ENCODE measurements at places on chromosomes 12 and 14.

DNA sequence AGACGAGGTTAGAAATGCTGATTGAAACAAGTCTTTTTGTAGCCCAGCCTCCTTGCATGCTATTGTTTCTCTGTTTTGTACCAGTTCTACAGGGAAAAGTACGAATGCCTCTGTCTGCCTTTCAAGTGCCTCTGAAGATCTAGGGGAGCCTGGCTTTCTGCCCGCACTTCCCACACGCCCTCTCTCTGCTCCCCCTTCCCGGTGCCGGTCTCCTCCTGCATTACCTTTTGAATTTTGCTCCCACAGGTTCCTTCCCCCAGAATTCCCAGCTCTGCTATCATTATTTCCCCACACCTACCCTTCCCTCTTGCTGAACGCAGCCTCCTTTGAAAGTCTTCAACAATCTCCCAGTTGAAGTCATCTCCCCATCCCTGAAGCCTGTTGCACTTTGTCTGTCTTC is 689.7 kb downstream of the BCL11B start:
- no peak for DNase-seq

DNA sequence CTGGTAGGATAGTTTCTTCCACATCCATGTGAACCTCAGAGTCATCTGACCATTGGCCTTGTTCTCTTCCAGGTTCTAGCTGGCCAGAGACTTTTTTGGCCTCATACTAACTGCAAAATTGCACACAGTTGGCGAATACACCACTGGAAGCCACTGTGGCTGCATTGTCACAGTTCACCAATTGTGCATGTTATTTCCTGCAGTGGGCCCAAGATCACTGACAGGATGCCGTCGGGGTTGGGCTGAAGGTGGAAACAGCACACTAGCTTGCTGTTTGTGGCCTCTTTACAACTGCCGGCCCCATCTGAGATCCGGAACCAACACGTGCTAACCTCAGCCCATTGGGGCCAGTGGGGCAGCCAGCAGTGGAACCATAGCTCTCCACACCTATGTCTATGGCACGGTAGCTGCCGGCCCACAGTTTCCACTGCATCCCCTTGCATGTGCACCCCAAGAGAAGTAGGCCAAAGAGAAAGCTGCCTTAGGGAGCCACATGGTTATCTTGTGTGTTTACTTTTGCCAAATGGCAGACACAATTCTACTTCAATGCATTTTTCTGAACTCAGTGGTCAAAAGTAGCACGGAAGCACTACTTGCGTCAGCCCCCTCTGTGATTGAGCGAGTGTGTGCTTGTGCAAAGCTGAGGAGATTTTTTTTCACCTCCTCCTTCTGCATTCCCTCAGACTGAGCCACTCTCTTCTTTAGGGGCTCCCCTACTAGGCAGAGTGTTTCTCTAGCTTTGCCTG is 464.0 kb downstream of the RAD51B start:
- no peak for DNase-seq

GRCh38 chr12:73935817-73936216 is 601.8 kb upstream of the ATXN7L3B start:
- no peak for DNase-seq

DNA sequence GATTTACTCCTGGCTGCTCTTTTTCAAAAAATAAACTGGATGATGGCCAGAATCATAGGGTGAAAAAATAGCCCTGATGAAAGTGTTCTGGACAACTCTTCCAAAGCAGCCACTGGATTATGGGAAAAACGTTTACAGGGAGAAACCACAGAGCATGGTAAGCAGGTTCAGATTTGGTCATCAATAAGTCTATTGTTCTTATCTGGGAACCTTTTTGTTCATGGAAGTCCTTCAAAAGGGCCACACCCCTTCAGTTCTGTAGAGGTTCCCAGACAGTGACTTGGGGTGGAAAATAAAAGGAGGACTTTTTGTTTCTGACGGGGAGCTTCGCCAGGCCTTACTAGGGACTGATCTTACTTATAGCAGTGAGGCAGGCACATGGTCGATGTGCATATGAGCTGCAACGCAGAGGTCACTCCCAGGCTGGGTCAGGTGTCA is 117.4 kb upstream of the SLC38A2 start:
- DNase-seq = no peak

GRCh38 chr12:122111089-122111641 is 32.6 kb downstream of the MLXIP start:
- DNase-seq = no peak

- DNase-seq = peak; percentile 98
Measured at GRCh38 chr12:124914392-124915238, at the start of gene UBC. Gene UBC (minus strand): TSS chr12:124914650. CDS start chr12:124913771, 879 bp downstream.

DNA sequence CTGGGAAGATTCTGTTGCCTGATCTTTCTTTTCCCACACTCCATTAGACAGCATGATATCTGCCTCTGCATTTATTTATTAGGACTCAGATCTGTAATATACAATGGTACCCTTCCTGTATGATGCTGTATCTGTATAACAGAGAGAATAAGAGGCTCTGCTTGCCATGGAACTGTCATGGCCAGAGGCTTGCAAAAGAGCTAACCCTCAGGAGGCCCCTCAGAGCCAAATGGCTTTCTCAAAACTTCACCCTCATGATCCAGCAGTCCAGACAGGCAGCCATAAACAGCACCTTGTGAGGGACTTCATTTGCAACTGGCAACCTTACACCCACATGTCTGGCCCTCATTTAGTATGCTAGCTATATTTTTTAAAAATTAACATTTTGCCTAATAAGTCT is 57.6 kb downstream of the TMEM30B start:
- DNase-seq = no peak

DNA sequence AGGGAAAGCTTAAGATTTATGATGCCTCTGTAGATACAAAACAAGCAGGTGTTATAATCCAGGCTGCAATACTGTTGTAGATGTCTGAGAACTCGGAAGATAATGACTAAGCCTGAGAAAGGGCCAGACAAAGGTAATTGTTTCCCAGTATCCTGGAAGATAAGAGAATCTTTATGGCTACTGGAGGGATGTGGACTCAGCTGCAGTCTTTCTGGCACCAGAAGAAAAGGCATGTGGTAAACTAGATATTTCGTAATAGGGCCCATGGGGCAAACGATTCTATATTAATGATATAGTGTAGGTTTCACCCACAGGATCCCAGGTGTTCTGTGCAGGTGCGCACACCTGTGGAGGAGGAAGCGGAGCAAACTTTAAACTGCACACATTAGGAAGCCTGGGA is 9.2 kb upstream of the APOLD1 start:
- DNase-seq = no peak

DNA sequence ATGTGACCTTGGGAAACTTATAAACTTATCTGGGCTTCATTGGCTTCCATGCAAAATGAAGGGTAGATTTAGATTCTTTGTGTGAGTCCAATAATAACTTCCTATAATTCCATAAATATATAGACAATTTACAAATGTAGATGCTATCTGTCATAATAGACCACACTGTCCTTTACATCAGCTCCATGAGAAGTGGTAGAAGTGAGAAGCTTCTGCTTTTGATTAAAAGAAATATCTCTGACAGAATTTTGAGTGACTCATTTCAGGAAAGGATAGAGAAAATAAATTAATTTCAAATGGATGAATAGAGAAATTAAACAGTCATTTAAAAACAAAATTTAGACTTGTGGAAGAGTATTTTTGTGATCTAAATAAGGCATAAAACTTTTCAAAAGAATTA is 329.7 kb upstream of the ATP2B1 start:
- no peak for DNase-seq

DNA sequence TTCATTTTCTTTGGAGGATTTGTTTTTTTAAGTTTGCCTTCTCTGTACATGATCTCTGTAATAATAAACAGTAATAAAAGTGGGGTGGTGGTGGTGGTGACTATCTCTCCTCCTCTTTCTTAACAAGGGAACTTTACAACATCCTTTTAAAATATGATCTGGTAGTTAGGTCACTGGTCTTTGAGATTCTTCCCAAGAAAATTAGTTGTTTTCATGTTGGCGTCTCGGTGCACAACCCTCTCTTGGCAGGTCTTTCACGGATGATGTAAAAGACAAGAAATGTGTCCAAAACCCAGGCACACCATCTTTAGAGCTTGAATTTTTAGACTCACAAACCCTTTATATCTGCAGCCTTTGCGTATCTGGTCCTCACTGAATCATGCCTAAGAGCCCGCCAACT is 488.5 kb upstream of the TBX3 start:
- no peak for DNase-seq

DNA sequence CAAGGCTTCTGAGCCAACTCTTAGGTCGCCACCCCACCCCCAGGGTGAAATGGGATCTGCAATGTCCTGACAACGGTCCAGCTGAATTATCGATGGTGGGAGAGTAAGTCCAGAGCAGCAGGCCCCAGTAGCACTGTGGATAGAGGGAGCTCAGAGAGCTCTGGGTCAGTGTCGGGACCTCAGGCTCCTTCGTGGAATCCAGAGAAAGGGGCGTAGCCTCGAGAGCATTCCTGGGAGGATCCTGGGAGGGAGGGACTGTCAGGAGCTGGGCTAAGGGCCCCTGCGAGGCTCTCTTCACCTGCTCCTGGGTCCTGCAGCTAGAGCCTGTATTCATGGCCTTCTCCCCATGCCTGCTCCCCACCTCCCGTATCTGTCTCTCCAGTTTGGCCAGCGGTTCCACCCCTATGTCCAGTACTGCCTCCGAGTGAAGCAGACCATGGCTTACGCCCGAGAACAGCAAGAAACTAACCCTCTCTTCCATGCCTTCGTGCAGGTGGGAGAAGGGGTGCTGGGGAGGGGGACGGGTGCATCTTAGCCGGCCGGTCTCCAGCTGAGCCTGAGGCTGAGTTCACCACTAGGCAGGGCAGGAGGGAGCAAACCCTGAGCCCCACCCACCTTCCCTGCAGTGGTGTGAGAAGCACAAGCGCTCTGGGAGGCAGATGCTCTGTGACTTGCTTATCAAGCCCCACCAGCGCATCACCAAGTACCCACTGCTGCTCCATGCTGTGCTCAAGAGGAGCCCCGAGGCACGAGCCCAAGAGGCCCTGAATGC is 6.6 kb downstream of the PLEKHG6 start:
- DNase-seq = no peak

GRCh38 chr12:62211510-62211909 is 48.7 kb upstream of the USP15 start:
- no peak for DNase-seq

GRCh38 chr14:25484906-25485305 is 435.0 kb upstream of the STXBP6 start:
- DNase-seq = no peak

DNA sequence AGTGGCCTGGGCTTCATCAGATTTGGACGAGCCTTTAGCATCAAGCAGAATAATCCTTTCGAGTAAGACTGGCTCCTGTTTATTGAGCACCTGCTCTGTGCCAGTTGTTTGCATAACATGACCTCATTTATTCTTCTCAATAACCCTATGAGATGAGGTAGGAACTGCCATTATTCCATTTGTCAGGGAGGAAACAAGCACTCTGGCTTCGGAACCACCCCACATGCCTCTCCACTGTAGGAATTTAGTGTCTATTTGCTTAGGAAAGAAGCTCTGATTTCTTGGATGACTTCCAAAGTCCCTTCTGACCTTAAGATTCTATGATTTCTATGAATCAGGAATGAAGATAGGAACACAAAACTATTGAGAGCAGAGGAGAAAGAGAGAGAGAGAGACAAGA is 11.0 kb downstream of the SAMD4A start:
- no peak for DNase-seq

- no peak for DNase-seq
Measured at GRCh38 chr12:130367003-130367402, 29.3 kb downstream of the PIWIL1 start.

- no peak for DNase-seq
Measured at GRCh38 chr12:69401940-69402339, 42.4 kb downstream of the YEATS4 start.

- peak; percentile 35 for DNase-seq
Measured at GRCh38 chr12:38056701-38057689, 259.6 kb upstream of the ALG10B start.

GRCh38 chr12:5756338-5756842 is 188.7 kb downstream of the ANO2 start:
- no peak for DNase-seq

DNA sequence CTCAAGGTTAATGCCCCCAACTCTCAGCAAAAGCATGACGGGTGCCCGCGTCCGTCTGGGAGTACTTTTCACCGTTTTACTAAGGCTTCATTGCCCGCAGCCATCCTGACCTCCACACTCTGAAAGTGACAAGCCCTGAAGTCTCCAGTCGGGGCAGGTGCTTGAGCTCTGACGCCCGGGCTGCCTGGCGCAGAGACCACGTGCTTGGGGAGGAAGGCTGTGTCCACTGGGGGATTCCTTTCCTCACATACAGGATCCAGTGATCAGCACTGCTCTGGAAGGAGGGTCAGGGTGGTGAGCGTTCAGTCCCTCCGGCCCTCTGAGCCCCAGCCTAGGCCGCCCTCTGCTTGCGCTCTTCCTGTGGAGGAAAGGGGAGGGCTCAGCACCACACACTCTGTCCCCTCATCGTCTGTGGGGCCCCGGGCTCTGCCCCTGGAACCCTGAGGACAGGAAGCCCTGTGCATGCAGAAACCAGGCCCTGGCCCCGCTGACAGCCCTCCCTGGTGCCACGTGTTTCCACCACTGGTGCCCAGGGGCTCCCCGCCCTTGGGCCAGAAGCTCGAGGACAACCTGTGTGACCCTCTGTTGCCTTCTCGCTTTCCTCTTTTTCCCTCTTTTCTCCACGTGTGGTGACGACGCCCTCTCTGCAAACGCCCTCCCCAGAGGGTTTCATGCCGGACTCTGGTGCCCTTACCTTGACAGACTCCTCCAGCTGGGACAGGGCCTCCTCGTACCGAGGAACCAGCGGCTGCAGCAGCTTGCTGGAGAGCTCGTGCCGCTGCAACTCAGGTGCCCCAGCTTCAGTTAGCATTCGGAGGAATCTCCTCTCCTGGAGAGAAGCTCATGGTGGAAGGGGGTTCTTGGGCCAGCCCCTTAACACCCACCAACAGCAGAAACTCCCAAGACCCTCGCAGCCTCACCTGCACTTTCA is 4.9 kb downstream of the DDX51 start:
- no peak for DNase-seq

DNA sequence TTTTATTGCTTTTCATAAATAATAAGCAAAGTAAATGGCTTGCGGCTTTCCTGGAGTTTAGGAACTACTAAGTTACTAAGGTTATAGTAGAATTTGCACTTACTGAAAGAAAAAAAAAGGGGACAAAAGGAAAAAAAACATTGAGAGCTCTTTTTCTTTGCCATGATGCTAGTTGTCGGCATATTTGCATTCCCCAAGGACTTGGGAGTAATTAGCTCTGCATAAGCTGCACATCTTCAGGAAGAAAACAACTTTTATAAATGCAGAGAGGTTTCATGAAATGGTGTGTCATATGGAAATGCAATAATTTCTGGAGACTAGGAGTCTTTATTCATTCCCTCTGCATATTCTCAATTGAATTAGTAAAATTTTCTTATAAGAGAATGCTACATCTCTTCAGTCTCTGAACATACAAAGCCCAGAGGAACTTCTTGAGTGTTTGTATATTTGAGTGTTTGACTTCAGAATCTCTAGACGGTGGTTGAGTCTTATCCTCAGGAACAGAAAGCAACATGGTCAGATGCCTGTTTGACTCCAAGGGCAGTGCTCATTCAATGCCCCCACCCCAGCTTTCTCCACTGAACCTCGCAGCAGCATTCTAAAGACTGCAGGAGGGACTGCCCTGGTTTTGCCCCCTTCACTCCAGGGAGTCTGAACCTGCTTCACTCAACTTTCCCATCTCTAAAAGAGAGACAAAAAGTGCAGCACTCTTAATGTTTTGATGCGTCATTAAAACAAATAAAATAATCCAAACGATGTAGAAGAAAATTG is 158.9 kb upstream of the EEA1 start:
- no peak for DNase-seq
